ENCODE measurements at places on chromosomes 3 and 15.

GRCh38 chr3:10319251-10319650, 1.7 kb downstream of the SEC13 start:
- no peak for DNase-seq

DNA sequence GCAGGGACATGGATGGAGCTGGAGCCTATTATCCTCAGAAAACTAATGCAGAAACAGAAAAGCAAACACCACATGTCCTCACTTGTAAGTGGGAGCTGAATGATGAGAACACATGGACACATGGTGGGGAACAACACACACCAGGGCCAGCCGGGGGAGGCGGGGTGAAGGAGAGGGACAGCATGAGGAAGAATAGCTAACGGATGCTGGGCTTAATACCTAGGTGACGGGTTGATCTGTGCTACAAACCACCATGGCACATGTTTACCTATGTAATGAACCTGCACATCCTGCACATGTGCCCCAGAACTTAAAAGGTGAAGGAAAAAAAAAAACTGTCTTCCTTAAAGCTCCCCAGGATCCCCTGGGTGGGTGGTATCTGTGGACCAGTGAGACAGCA, 87.1 kb downstream of the ADAMTS17 start:
- no peak for DNase-seq

DNA sequence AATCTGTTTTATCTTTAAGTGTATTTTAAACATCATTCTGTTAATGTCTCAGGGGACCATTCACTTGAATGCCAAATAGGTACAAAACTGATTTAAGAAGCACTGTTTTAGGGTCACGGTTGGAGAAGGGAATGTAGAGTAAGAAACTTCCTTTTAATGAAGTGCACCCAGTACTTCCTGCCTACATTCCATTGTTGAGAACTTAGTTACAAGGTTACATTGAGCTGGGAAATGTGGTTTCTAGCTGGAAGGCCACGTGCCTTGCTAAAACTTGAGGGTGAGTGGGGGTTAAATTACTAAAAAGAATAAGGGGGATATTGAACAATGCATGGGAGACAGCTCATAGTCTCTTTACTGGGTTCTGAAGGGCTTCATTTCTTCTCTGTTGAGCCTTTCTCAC, 78.3 kb upstream of the TBC1D5 start:
- no peak for DNase-seq

- DNase-seq = no peak
These were observed 39.3 kb downstream of the EDEM1 start for GRCh38 chr3:5226783-5227182.

- no peak for DNase-seq
These were observed 169.2 kb downstream of the UBE2E2 start for GRCh38 chr3:23372285-23372684.
